ENCODE measurements at places on chromosomes 13 and 19. TPM values are rescaled to one million over a fixed set of nuclear protein-coding genes. Genes with fewer than 3 reads are reported as not detected.

DNA sequence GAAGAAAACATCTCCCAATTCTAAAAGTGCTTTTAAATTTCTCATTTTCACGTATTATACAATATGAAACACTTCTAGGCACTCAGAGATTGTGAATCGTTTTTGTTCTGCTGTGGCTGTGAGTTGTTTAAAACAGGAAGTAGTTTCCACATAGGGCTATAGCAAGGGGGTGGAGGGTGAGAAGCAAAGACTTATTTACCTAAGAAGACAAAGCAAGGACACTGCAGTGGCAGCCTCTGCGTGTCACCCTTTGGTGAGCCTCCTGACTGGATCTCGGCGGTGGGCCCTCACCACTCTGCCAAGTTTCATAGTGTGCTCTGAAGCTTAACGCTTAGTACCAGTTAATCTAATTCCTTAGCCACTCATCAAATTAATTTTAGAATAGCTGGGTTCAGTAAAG lies 56.8 kb downstream of the TNFSF13B start:
- no peak for DNase-seq
- peaks cover 33% of the 10 kb centered on the region for H3K27me3 ChIP-seq
- H3K4me1 ChIP-seq: no peaks in the 10 kb centered on the region
- no peaks in the 10 kb centered on the region for H3K36me3 ChIP-seq
- H3K27ac ChIP-seq: no peak overlapping the region

DNA sequence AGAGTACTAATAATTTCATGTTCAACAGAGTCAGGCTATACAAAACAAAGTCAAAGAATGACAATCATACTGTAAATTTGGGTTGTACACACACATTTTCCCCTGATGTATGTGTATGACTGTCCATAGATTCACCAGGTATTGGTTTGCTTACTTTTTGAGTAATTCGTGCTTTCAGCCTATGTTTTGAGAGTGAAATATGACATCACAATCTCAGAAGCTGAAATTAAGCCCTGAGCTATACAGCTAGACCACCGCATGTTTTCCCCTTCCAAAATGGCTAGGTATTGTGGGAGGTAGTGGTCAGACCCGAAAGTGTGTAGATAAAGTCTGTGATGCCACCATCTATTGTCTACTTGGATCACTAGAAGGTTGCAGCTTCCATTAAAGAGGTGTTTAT lies 102.8 kb downstream of the KATNAL1 start:
- no peak overlapping the region for H3K4me3 ChIP-seq
- no peaks in the 10 kb centered on the region for H3K4me1 ChIP-seq
- H3K36me3 ChIP-seq: no peaks in the 10 kb centered on the region

LAIR2 gene
- not detected for total RNA-seq

DNA sequence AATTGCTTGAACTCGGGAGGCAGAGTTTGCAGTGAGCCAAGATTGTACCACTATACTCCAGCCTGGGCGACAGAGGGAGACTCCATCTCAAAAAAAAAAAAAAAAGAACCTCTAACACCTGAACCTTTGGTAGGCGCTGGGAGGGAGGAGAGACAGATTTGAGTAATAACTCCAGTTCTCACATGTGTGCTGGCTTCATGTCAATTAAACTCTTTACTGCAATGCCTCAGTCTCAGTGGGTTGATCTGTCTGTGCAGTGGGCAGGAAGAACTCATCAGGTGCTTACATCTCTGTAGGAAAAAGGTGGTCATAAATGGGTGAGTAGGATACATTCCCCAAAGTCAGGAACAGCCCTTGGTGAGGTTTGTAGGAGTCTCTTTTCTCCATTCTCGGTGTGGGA lies 85.1 kb upstream of the ABCC4 start:
- no peaks in the 10 kb centered on the region for H3K27me3 ChIP-seq
- no peak overlapping the region for H3K4me3 ChIP-seq
- H3K4me1 ChIP-seq: no peaks in the 10 kb centered on the region
- no peaks in the 10 kb centered on the region for H3K36me3 ChIP-seq
- no peak overlapping the region for H3K27ac ChIP-seq
- no peak for DNase-seq

- H3K27me3 ChIP-seq: no peaks in the 10 kb centered on the region
- H3K4me1 ChIP-seq: no peaks in the 10 kb centered on the region
- H3K4me3 ChIP-seq: no peak overlapping the region
- H3K36me3 ChIP-seq: no peaks in the 10 kb centered on the region
- no peak for DNase-seq
- H3K27ac ChIP-seq: no peak overlapping the region
These were observed 3.5 kb upstream of the TLE5 start for GRCh38 chr19:3065675-3066357.

CD33 gene
- 6.0 TPM for total RNA-seq

ATXN8OS gene
- not detected for total RNA-seq

MADCAM1 gene
- 0.17 TPM for total RNA-seq

ZNF432 gene
- 6.4 TPM for total RNA-seq

- H3K27ac ChIP-seq: no peak overlapping the region
- H3K4me3 ChIP-seq: no peak overlapping the region
- peaks cover 36% of the 10 kb centered on the region for H3K36me3 ChIP-seq
- H3K4me1 ChIP-seq: peaks cover 16% of the 10 kb centered on the region
- DNase-seq: no peak
These were observed 2.4 kb downstream of the RAB3D start for GRCh38 chr19:11337080-11337479.

GRCh38 chr19:52691215-52691610 lies 43.6 kb downstream of the ZNF611 start:
- H3K4me1 ChIP-seq: peaks cover 26% of the 10 kb centered on the region
- H3K27me3 ChIP-seq: no peaks in the 10 kb centered on the region
- peak overlapping the region; percentile 81 for H3K27ac ChIP-seq
- H3K36me3 ChIP-seq: no peaks in the 10 kb centered on the region
- no peak for DNase-seq

IL17D gene
- 1.1 TPM for total RNA-seq

- DNase-seq: peak; percentile 70
- H3K27ac ChIP-seq: peak overlapping the region; percentile 87
- H3K4me3 ChIP-seq: no peak overlapping the region
- H3K27me3 ChIP-seq: no peaks in the 10 kb centered on the region
These were observed 2.6 kb upstream of the LPAR6 start for GRCh38 chr13:48415516-48415915.

- no peaks in the 10 kb centered on the region for H3K27me3 ChIP-seq
- H3K27ac ChIP-seq: no peak overlapping the region
- H3K4me3 ChIP-seq: no peak overlapping the region
- H3K4me1 ChIP-seq: no peaks in the 10 kb centered on the region
These were observed 79.9 kb downstream of the MRPL57 start for GRCh38 chr13:21256351-21256761.

DNA sequence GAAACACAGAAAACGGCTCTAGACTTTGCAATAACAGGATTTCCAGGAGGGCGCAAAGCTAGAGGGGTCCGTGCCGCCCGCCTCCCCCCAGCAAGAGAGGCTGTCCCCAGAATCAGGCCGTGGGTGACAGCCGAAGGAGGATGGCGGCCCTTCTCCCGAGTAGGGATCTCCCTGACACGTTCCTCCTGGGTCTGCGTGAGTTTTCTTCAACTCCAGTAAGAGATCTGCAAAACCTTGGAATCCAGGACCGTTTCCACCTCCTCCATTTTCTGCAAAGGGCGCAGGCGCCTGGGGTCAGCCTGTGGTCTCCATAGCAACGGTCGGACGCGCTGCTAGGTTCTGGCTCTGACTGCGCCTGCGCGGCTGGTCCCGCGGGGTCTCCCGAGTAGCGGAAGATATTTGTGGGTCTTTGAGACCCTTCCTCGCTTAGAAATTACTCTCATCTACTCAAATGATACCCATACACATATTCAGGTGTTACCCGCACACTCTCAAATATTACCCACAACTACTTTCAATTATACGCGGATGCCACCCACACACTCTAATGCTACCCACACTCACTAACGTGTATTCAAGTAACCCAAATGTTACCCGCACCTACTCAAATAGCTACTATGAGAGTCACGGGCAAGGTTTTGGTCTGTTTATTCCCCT lies 2.1 kb downstream of the PNMA8C start:
- H3K4me3 ChIP-seq: no peak overlapping the region
- DNase-seq: no peak
- H3K36me3 ChIP-seq: no peaks in the 10 kb centered on the region
- H3K27me3 ChIP-seq: no peaks in the 10 kb centered on the region
- no peaks in the 10 kb centered on the region for H3K4me1 ChIP-seq

ZNF416 gene
- 2.4 TPM for total RNA-seq

DNA sequence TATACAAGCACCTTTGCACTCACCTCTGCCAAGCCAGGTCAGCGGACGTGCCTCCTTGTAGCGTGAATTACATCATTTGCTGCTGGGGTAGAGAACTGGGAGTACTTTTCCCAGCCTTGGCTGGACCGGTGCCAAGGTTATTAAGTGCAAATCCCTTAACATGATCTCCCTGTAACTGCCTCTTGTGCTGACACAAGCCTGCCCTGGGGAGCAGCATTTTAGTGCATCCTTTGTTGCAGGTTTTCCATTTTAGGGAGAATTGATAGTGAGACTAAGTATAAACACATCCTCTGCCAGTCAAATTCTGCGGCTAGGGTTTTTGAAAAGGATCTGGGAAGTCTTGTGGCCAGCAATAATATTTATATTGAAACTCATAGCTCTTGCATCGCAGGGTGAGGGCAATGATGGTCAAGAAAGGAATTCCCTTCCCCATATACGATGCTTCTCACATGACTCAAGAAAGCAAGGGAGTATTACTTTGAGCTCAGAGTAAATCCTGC lies 32.7 kb upstream of the DCLK1 start:
- H3K4me3 ChIP-seq: no peak overlapping the region
- no peaks in the 10 kb centered on the region for H3K4me1 ChIP-seq
- H3K36me3 ChIP-seq: no peaks in the 10 kb centered on the region
- H3K27ac ChIP-seq: no peak overlapping the region

GRCh38 chr19:57465680-57466381 lies 8.9 kb upstream of the VN1R1 start:
- H3K27me3 ChIP-seq: no peaks in the 10 kb centered on the region
- no peak overlapping the region for H3K4me3 ChIP-seq
- no peaks in the 10 kb centered on the region for H3K4me1 ChIP-seq
- H3K36me3 ChIP-seq: peaks cover 10% of the 10 kb centered on the region
- no peak overlapping the region for H3K27ac ChIP-seq

- DNase-seq: no peak
- H3K4me3 ChIP-seq: no peak overlapping the region
- no peaks in the 10 kb centered on the region for H3K27me3 ChIP-seq
- H3K36me3 ChIP-seq: no peaks in the 10 kb centered on the region
- H3K4me1 ChIP-seq: no peaks in the 10 kb centered on the region
These were observed 207.5 kb downstream of the ENOX1 start for GRCh38 chr13:43579321-43579720.

DNA sequence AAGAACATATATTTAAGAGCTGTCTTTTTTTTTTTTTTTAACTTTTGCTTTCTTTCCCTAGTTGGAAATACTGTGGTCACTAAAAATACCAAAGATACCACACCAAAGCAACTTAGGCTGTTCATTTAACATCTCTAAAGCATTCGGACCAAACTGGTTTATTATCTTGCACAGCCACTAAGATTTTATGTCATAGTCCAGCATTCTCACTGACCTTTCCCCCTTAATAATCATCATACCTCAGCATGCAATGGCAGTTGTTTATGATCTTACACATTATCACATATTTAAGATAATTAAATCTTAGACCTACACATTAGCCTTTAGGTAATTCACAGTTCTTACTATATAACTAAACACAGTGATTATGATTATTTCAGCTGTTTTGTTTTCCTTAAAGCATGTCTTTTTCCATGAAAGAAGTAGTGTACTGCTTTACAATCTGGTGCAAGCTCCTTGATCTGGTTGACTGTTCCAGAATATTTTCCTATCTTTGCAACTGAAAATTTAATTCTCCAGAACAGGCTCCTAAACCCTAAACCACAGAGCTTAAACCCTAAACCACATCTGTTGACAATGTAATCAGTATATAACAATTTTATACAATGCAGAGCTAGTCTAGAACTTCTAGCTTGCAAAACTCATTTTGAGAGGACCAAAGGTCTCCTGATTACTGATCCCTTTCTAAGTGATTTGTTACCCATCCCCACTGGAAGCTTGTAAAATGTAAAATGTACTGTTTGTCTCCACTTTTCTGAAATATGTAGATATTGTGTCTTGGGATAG lies 74.2 kb downstream of the CDK8 start:
- H3K36me3 ChIP-seq: no peaks in the 10 kb centered on the region
- no peaks in the 10 kb centered on the region for H3K4me1 ChIP-seq
- no peak overlapping the region for H3K4me3 ChIP-seq
- DNase-seq: peak; percentile 6
- H3K27me3 ChIP-seq: no peaks in the 10 kb centered on the region

- no peaks in the 10 kb centered on the region for H3K27me3 ChIP-seq
- H3K4me1 ChIP-seq: no peaks in the 10 kb centered on the region
These were observed 7.0 kb upstream of the EPOR start for GRCh38 chr19:11390933-11391680.

GRCh38 chr19:1618157-1619093 lies 13.2 kb upstream of the UQCR11 start:
- H3K4me1 ChIP-seq: no peaks in the 10 kb centered on the region
- peak; percentile 37 for DNase-seq
- no peak overlapping the region for H3K4me3 ChIP-seq
- H3K36me3 ChIP-seq: no peaks in the 10 kb centered on the region
- no peaks in the 10 kb centered on the region for H3K27me3 ChIP-seq
- H3K27ac ChIP-seq: no peak overlapping the region

DNA sequence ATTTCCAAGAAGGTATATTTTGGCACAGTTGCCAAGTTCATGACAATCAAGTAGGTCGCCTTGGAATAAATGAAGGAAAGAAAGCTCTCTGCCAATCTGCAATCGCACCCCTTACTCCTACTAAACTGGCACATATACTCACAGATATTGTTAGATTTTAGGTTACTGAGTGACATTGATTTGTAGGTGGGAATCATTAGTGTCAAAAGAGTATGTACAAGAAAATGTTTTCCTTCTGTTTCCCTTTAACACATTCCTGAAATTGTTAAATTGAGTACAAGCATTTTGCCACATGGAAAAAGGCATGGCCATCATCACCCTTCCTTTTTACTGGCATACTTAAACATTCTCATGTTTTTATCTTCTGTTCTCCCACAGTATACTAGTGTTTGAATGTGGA lies 2868.3 kb upstream of the PCDH20 start:
- no peak for DNase-seq
- no peaks in the 10 kb centered on the region for H3K36me3 ChIP-seq
- no peak overlapping the region for H3K27ac ChIP-seq
- H3K4me3 ChIP-seq: no peak overlapping the region

C19orf18 gene
- total RNA-seq: not detected

DNA sequence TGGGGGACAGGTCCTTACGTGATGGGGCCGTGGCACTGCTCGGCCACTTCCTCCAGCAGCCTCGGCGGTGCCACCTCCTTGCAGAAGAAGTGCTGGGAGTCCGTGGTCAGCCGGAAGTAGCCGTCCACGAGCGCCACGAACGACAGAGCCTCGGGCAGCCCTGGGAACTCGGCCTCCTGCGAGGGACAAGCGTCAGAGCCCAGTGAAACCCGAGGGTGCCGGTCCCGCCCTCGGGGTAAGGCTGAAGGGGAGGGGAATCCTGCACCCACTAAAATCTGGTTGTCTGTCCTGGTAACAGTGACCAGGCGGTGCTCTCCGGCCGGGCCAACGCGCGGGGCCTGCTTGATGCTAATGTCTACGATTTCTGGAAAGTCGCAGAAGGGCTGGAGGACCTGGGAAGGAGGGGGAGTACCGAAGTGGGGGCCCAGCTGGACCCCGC lies 6.4 kb downstream of the JAK3 start:
- no peaks in the 10 kb centered on the region for H3K27me3 ChIP-seq
- H3K4me1 ChIP-seq: peaks cover 19% of the 10 kb centered on the region
- H3K4me3 ChIP-seq: peak overlapping the region; percentile 76
- no peaks in the 10 kb centered on the region for H3K36me3 ChIP-seq
- no peak overlapping the region for H3K27ac ChIP-seq

All from PC-3 (cell line).